Activated T-cell treated with anti-CD3 and anti-CD28 coated beads, Interleukin-2, amount 50 U/mL, for 72 hours (primary cell): ENCODE measurements at places on chromosomes 7 and 10. TPM values are rescaled to one million over a fixed set of nuclear protein-coding genes. Genes with fewer than 3 reads are reported as not detected.

DNA sequence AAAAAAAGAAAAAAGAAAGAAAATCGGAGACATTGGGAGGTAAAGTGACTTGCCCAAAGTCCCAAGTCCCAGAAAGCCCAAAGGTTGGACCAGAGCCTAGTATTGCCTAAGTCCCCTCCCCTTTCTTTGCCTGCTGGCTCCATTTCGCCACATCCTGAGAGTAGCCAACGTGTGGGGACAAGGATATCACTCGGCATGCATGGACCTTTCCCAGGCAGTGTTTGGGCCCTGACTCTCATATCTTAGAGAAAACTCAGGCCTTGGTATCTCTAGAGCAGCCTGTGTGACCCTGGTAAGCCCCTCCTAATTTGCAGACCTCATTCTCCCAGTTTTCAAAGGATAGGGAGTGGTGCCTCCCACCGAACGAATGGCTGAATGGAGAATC is 294.2 kb upstream of the ZMIZ1 start:
- no peak for DNase-seq
- H3K27me3 ChIP-seq = no peaks in the 10 kb centered on the region
- no peaks in the 10 kb centered on the region for H3K36me3 ChIP-seq
- H3K4me1 ChIP-seq = no peaks in the 10 kb centered on the region
- H3K27ac ChIP-seq = no peak overlapping the region

- no peaks in the 10 kb centered on the region for H3K27me3 ChIP-seq
- H3K36me3 ChIP-seq = no peaks in the 10 kb centered on the region
- DNase-seq = no peak
- no peaks in the 10 kb centered on the region for H3K4me1 ChIP-seq
Measured at GRCh38 chr10:111833251-111833650, 350.3 kb downstream of the GPAM start.

DNA sequence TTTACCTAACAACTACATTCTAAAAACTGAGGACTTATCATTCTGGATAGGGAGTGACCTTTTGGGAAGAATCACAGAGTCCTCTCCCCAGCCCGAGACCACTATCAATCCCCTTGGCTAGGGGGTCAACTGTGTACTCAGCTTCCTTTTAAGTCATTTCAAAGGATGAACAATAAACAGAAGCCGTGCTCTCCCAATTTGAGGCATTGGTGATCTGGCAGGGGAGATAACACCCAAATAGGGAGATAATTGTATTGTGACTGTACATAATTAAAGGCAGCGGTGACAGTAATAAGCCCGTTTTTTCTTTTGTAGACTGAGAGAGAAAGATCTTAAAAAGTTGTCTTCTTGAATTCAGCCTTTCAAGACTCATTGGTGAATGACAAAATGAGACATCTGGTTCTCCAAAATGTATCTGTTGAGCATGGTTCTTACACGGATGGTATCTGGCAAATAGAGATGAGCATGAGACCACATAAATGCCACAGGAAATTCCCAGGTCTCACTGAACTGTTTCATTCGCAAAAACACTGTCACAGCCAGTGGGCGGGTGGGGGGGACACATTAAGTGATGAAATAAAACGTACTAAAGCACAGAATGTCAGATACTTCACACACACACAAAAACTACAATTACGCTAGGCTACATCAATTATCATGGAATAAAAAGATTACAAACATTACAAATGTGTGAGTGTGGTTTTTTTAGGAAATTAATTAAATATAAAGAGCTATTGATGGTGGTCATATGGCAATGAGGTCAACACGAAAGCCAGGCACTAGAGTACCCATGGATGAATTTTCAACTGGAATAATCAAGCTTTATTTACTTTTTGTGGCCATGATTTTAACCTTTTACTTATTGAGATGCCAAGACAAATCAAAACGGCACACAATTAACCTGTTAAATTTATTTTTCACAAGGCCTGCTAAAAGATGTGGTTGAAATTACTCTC is 108.4 kb downstream of the HIPK2 start:
- H3K36me3 ChIP-seq = no peaks in the 10 kb centered on the region
- H3K4me3 ChIP-seq = peak overlapping the region; percentile 68

DNA sequence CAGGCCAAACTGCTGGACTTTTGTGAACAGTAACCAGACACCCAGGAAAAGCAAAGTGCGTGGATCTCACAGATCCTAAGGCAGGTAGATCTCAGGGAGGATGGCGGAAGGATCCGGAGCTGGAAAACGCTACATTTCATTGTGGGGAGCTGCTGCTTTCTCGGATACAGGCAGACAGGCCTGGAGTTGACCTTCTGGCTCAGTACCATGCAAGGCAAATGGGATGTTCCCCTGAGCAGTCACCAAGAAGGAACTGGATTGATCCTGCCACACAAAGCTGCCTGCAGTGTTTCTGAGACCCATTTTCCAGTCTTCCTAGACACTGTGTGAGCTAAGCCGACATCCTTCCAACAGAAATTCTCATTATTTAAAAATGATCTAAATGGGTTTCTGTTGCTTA is 65.5 kb downstream of the ZRANB1 start:
- H3K27me3 ChIP-seq = no peaks in the 10 kb centered on the region
- H3K4me3 ChIP-seq = no peak overlapping the region
- H3K4me1 ChIP-seq = no peaks in the 10 kb centered on the region
- no peak overlapping the region for H3K27ac ChIP-seq
- no peaks in the 10 kb centered on the region for H3K36me3 ChIP-seq

GRCh38 chr7:149772241-149772955 is 990 bp downstream of the ZNF467 start:
- peaks cover 5% of the 10 kb centered on the region for H3K4me1 ChIP-seq
- H3K4me3 ChIP-seq = peak overlapping the region; percentile 84
- H3K36me3 ChIP-seq = no peaks in the 10 kb centered on the region
- DNase-seq = no peak

DNA sequence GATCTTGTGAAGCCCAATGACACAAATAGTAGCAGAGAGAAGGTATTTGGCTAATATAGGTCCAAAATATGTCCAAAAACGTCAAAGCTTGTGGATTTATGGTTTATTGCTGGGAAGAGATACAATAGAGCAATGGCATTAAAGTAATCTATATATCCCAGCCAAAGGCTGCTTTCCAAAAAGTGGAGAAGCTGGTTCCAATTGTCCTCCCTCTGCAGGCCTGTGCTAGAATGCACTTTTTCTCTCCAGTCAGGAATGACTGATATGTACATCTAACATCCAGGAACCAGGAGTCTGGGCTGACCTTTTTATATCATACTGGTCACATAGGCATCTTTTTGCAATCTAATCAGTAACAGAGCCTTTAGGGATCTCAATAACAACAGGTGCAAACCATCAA is 167.1 kb upstream of the FAM3C start:
- DNase-seq = no peak
- H3K36me3 ChIP-seq = no peaks in the 10 kb centered on the region
- no peaks in the 10 kb centered on the region for H3K4me1 ChIP-seq
- H3K27me3 ChIP-seq = peaks cover 17% of the 10 kb centered on the region
- H3K4me3 ChIP-seq = no peak overlapping the region
- H3K27ac ChIP-seq = no peak overlapping the region

- H3K4me1 ChIP-seq = no peaks in the 10 kb centered on the region
- DNase-seq = no peak
- no peak overlapping the region for H3K4me3 ChIP-seq
- H3K27ac ChIP-seq = no peak overlapping the region
Measured at GRCh38 chr7:148058092-148058491, 532.5 kb upstream of the C7orf33 start.

DNA sequence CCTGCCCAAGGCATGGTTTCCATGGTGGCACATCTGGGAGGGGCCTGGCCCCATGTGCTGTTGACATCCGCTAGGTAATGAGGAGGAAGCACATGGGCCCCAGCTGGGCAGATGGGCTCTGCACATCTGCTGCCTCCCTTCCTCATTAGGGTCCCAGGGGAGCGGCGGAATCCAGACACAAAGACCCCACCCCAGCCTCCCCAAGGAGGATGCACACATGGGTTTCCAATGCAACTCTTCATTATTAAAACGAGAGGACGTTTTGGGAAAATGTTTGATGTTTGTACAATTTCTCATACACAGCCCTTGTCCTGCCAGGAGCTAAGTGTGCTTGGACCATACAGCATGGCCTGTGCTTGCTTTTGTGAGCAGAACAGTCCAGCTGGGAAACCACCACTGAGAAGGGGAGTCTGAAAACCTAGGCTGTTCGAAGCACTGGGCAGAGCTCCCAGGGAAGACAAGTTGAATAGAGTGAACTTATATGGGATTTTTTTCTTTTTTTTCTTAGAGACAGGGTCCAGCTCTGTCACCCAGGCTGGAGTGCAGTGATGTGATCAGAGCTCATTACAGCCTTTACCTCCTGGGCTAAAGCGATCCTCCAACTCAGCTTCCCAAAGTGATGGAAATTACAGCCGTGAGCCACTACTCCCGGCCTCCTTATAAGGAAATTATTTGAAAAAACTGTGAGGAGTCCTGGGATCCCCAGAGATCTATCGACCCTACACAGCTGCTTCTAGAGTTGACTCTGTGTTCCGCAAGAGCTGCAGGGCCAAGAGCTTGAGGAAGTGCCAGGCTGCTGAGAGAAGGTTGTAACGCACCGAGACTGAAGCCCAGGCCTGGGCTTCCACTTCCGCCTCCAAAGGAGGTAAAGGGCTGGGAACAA is 23.4 kb downstream of the FAM107B start:
- no peak for DNase-seq
- H3K4me1 ChIP-seq = no peaks in the 10 kb centered on the region
- no peaks in the 10 kb centered on the region for H3K27me3 ChIP-seq
- H3K36me3 ChIP-seq = peaks cover 9% of the 10 kb centered on the region

GRCh38 chr7:18815261-18815960 is 302.0 kb downstream of the TWIST1 start:
- no peak for DNase-seq
- H3K27ac ChIP-seq = no peak overlapping the region
- no peaks in the 10 kb centered on the region for H3K4me1 ChIP-seq
- no peak overlapping the region for H3K4me3 ChIP-seq
- H3K36me3 ChIP-seq = peaks cover 3% of the 10 kb centered on the region
- no peaks in the 10 kb centered on the region for H3K27me3 ChIP-seq

DNA sequence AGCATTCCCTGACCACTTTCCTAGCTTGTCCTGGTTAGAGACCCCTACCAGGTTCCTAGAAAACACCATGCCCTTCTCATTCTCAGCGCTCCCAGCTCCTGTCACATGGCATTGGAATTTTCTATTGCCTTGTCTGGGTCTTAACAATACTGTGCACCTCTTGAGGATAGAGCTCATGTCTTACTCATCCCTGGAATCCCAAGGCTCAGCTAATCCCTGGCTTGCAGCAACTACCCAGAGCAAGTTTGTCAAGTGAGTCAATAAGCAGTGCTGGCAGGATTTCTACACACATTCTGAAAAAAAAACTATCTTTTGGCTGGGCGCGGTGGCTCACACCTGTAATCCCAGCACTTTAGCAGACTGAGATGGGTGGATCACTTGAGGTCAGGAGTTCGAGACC is 11.7 kb upstream of the PRDX3 start:
- H3K4me3 ChIP-seq = peak overlapping the region; percentile 16
- no peaks in the 10 kb centered on the region for H3K36me3 ChIP-seq
- H3K27me3 ChIP-seq = no peaks in the 10 kb centered on the region
- H3K27ac ChIP-seq = no peak overlapping the region

DNA sequence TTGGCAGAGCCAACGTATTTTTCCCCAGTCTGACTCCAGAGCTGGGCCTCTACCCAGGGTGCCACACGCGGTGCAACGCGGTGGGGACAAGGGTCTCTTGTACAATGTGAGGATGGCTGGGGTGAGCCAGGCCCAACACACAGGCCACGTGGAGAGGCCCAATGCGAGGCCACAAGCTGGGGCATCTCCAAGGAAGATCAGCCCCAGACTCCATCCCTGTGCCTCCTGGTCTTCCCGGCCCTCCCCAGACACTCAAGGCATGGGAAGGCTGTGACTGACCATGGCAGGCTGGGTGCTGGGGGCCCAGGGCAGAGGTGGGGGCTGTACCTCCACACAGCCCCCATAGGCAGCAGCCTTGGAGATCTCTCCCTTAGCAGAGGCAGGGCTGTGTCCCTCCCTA is 135.3 kb upstream of the FAM20C start:
- no peak for DNase-seq
- no peaks in the 10 kb centered on the region for H3K4me1 ChIP-seq
- no peaks in the 10 kb centered on the region for H3K27me3 ChIP-seq
- no peaks in the 10 kb centered on the region for H3K36me3 ChIP-seq
- no peak overlapping the region for H3K27ac ChIP-seq

GRCh38 chr10:124647421-124648130 is 96.6 kb downstream of the FAM53B start:
- H3K4me1 ChIP-seq = peaks cover 92% of the 10 kb centered on the region
- peak overlapping the region; percentile 75 for H3K4me3 ChIP-seq
- H3K27ac ChIP-seq = peak overlapping the region; percentile 80
- H3K36me3 ChIP-seq = peaks cover 2% of the 10 kb centered on the region
- DNase-seq = peak; percentile 73

DNA sequence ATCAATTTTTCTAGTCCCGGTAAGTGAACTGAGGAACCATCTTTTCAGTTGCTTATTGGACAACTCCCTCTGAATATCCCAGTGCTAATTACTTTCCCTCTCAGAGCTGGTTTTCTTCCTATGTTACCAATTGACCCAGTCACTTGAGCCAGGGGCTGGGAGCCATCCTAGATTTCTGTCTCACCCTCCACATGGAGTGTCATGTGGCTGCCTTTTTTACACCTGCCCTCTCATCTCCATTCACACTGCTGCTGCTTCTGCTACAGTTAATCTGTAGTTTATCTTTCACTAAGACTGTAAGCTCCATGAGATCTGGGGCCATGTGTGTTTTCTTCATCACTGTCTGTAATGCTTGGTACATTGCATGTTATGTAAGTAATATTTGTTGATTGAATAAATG is 35.8 kb downstream of the VCL start:
- no peak for DNase-seq
- no peak overlapping the region for H3K27ac ChIP-seq
- H3K27me3 ChIP-seq = no peaks in the 10 kb centered on the region
- H3K4me3 ChIP-seq = no peak overlapping the region

FGL2 gene
- 0.93 TPM for total RNA-seq

TRIM50 gene
- not detected for total RNA-seq

SPDYE8 gene
- not detected for total RNA-seq

FAM25A gene
- total RNA-seq = not detected

CHAT gene
- total RNA-seq = not detected

NIPSNAP2 gene
- total RNA-seq = 55.5 TPM

SP8 gene
- not detected for total RNA-seq

FXYD4 gene
- not detected for total RNA-seq
